ENCODE measurements at places on chromosomes 1 and 21.
A peak's percentile ranks its signal among the peaks of the same experiment; 100 is the strongest.

GRCh38 chr1:153903841-153904455 lies 18.8 kb downstream of the GATAD2B start:
- no peak for DNase-seq

DNA sequence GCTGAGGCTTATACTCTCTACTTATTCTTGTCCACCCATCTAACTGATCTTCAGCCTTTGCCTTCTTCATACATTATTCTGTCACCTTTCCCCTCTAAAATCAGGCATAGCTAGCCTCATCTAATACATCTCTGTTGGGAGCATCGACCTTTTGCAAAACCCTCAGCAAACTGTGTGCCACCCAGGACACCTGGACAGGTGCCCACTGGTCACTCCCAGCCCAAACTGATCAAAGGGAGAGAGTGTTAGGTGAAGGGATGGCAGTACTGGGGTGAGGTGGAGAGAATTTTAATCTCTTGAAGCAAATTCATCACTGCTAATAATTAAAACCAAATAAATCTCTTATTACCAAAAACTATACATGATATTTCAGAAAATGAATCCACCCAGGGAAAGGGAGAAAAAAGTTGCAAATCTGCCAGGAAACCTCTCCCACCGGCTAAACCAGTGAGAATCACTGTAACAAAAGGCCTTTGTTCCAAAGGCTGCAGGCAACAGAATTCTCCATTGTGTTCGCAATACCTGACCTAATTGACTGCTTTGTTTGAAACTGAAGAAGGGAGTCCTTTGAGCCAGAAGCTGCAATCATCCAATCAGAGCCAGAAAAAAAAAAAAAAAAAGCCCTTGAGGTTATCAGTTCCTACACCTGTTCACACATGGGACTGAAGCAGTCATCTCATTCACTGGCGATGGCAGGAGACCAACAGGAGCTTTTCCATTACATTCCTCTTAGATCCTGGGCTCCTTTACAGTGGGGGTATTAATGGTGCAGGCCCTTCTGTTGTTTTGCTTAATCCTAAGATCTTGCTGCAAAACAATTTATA lies 172.6 kb downstream of the APP start:
- no peak for DNase-seq

GRCh38 chr21:26098772-26099397 lies 71.7 kb downstream of the APP start:
- no peak for DNase-seq

DNA sequence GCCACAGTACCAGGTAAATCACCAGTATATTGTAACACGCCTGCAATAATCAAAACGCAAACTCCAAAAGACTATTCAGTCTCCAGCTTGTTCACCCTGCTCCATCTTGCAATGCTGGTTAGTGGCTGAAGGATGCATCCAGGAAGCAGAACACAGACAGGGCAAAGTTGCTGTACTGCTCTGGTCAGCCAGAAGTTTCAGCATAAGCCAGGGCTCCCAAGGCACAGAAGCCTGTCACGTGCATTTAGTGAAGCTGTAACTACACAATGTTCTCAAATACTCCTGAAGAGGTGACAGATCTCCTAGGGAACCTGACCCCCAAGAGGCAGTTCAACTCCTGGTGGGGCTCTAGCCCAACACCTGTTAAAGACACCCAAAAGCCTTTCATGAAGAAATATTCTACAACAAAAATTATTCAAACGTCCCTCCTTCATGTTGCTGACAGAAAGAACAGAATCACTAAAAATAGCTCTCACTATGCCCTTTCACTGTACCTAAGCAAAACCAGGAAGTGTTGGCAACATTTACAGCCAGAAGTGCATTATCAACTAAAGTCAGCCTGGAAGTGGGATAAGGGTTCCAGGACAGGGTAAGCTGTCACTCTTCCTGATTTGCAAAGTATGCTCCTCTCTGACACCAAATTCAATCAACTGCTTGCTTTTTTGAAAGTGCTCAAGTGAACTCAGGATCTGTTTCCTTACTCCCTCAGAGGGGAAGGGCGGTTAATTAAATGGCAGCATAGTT lies 52.1 kb downstream of the SLC35D1 start:
- no peak for DNase-seq

GRCh38 chr1:240946926-240947325 lies 335.0 kb upstream of the GREM2 start:
- DNase-seq = peak; percentile 16

- DNase-seq = no peak
Measured at GRCh38 chr1:197913495-197914276, 3.5 kb upstream of the LHX9 start.

DNA sequence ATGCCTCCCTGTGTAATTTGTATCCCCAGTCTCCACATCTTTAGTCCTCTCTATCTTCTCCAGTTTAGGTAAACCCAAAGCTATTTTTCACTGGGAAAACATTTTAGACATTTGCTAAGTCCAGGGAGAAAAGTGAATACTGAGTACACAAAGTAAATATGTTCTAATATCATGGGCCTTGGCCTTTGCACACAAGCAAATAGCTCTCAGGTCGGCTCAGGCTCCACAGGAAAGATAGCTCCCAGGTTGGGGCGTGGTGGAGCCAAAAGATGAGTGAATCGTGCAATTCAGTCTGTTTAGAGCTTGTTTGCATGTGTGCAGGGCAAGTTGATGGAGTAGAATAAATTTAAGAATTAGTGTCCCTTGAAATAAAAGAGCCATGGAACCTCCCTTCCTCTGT lies 7.9 kb downstream of the RGSL1 start:
- DNase-seq = no peak

- peak; percentile 73 for DNase-seq
Measured at GRCh38 chr1:21307663-21308305, 17.5 kb upstream of the ECE1 start.

DNA sequence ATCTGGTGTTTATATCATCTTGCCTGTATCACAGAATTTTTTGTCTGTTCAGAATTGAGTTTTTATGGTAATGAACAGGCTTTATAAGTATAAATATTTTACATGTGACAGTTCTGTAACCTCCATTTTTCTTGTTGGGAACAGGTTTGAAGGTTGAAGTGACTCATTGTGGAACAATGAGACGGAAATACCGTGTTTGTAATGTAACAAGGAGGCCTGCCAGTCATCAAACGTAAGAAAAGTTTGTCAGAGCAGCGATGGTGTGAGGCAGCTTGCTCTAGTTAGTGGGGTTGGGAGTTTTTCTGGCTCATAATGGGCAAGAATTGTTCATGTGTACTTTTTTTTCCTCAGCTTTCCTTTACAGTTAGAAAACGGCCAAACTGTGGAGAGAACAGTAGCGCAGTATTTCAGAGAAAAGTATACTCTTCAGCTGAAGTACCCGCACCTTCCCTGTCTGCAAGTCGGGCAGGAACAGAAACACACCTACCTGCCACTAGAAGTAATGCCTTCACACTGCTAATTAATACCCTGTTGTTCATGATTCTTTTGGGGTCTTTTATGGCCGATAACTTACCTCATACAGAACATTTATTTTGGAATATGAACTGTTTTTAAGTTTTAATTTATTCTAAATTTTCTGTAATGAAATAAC lies 75.2 kb upstream of the TEKT2 start:
- no peak for DNase-seq

DNA sequence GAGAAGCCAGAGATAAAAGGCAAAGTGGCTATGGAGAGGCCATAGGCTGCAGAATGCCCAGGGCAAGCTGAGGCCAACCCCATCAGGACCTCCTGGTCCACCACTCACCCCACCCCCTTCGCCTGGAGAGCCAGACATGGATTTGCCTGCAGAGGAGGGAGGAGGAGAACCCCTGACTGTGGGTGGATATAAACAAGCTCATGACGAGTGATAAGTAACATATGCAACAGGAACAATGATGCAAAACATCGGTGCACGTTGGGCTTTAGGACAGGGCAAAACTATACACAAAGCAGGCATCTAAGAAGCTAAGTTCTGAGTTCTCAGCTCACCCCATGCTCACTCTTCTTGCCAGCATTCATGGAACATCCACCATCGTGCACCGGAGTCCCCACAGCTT lies 150.3 kb downstream of the ETS2 start:
- no peak for DNase-seq

GRCh38 chr1:97929874-97930851 lies 9.3 kb upstream of the DPYD start:
- DNase-seq = no peak
